Effector memory CD8-positive, alpha-beta T cell (primary cell): ENCODE measurements at places on chromosomes 2 and 18.

GRCh38 chr2:28391564-28392296 lies 928 bp upstream of the FOSL2 start:
- DNase-seq, result peak; percentile 54

GRCh38 chr2:6072768-6073167 lies 380.6 kb downstream of the SOX11 start:
- no peak for DNase-seq

DNA sequence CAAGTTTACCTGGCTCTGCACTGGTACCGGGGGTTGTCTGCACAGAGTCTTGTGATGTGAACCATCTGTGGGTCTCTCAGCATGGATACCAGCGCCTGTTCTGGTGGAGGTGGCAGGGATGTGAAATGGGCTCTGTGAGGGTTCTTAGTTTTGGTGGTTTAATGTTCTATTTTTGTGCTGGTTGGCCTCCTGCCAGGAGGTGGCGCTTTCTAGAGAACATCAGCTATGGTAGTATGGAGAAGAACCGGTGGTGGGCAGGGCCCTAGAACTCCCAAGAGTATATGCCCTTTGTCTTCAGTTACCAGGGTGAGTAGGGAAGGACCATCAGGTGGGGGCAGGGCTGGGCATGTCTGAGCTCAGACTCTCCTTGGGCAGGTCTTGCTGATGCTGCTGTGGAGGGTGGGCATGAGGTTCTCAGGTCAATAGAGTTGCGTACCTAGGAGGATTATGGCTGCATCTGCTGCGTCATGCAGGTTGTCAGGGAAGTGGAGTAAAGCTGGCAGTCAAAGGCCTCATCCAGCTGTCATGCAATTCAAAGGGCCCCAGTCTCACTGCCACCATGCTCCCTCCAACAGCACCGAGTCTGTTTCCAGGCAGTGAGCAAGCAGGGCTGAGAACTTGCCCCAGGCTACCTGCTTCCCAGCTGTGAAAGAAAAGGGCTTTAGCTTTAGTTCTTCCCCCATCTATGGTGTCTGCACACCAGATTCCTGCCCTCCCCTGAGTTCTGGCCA lies 278.0 kb downstream of the METTL4 start:
- DNase-seq, result no peak

DNA sequence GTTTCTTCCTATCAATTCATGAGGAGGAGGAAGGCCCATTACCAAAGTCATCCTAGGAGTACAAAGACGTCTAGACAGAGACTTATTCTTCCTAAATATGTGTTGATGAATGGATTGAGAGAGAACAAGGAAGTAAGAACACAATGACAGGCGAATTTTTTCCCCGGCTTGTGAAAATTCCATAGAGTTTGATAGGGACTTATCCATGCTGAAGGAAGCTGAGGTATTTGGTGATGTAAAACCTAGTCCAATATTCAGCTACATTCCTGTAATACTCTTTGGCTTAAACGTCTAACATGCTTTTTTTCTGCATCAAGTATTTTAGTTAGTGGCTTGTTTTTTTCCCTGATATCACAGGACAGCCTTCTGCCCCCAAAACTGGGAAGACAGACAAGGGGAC lies 121.9 kb upstream of the MYT1L start:
- DNase-seq, result no peak

DNA sequence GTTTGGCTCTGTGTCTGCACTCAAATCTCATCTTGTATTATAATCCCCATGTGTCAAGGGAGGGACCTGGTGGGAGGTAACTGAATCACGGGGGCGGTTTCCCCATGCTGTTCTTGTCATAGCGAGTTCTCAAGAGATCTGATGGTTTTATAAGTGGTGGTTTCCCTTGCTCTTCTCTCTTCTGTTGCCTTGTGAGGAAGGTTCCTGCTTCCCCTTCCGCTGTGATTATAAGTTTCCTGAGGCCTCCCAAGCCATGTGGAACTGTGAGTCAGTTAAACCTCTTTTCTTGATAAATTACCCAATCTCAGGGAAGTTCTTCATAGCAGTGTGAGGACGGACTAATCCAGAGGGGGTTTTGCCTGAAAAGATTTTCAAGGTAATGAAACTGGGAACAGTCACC lies 245.4 kb downstream of the GALR1 start:
- DNase-seq, result no peak
